ENCODE measurements at places on chromosomes 1 and 21.

- no peak for DNase-seq
Measured at GRCh38 chr1:21956720-21957552, 19.8 kb upstream of the HSPG2 start.

- DNase-seq = no peak
Measured at GRCh38 chr1:1397839-1398523, 1.2 kb downstream of the CCNL2 start.

- DNase-seq = no peak
Measured at GRCh38 chr1:30845904-30846290, 62.7 kb downstream of the SDC3 start.

DNA sequence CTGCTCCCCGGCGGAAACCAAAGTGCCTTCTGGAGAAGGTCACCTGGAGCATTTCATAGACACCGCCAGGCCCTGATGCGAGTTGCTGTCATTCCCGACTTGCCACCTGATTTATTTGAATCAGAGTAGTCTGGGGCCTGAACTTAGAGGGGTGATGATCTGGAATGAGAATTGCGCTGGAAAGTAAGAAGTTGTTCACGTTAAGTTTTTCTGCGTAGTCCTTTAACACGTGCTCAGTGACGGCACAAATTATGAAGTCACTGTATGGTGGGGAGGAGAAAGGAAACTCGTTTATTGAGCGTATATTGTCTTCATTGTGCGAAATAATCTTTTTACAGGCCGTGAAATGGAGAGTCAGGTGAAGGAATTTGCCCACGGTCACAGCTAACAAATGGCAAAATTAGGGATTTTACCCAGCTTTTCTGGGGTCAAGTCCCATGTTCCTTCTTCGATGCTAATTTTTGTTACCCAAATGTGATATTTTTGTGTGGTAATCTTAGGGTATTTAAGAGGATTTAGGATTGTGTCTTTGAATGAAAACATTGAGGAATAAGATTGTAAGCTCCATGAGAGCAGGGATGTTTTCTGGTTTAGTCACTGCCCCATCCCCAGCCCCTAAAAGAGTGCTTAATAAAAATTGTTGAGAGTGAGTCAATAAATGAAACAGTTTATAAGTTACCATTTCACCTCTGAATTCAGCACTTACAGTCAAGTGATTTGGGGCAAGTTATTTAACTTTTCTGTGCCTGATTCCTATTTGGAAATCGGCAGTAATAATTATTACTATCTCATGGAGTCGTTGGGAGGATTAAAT lies 46.4 kb upstream of the NBL1 start:
- DNase-seq = no peak

DNA sequence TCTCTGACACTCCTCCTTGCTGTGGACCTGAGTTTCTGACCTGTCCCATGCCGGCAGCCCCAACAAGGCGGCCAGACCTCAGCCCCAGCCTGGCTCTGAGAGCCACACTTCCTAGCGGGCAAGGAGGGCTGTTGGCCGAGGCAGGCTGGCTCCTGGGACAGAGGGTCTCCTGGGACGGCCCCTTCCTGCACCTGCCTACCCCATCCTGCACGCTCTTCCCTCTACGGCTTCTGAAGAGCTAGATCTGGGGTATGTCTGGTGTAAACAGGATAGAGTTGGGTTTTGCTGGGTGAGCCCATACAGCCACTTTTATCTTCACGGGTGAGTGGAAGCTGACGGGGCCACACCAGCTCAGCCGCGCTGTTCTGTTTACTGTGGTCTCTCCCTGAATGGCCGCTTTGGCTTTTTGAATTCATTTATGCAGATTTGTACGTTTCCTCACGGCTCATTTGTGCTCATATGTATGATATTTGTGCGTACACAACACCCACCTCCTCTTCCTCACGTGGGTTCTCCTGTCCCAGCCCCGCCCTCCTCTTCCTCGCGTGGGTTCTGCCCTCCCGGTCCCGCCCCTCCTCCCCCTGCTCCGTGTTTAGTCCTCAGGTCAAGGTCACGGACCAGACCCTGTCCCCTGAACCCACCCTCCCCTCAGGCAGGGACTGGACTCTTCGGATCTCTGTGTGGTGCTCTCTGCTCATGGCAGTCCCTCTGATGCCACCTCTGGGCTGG lies 34.7 kb upstream of the POFUT2 start:
- no peak for DNase-seq

- no peak for DNase-seq
Measured at GRCh38 chr1:227416156-227416830, 98.0 kb upstream of the CDC42BPA start.

GRCh38 chr1:167756730-167757405 lies 35.1 kb downstream of the MPZL1 start:
- DNase-seq = no peak

GRCh38 chr1:205098242-205098641 lies 14.0 kb upstream of the TMEM81 start:
- DNase-seq = no peak

GRCh38 chr1:196403803-196404690 lies 204.2 kb downstream of the KCNT2 start:
- peak; percentile 77 for DNase-seq

- no peak for DNase-seq
Measured at GRCh38 chr1:231691618-231692259, 65.1 kb downstream of the DISC1 start.

GRCh38 chr1:176878750-176879536 lies 285.6 kb downstream of the ASTN1 start:
- DNase-seq = no peak

DNA sequence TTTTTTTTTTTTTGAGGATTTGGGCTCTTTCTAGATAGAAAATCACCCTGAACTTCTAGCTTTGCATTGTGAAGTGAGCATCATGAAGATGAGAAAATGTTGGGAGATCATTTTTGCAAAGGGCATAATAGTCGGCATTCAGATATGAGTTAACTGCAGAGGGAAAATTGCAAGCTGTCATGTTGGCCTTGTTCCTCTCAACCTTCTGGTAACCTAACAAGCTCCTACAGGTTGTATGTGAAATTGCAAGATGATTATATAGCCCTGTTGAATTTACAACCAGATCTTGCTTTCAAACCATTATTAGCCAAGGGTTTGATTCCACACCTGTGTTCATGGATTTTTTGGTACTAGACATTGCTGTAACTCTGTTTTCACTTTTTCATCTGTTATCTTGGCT lies 2.2 kb downstream of the ELOA start:
- DNase-seq = no peak

Data from non-pigmented ciliary epithelial cell (primary cell).